ENCODE measurements at places on chromosomes 13 and 19.

DNA sequence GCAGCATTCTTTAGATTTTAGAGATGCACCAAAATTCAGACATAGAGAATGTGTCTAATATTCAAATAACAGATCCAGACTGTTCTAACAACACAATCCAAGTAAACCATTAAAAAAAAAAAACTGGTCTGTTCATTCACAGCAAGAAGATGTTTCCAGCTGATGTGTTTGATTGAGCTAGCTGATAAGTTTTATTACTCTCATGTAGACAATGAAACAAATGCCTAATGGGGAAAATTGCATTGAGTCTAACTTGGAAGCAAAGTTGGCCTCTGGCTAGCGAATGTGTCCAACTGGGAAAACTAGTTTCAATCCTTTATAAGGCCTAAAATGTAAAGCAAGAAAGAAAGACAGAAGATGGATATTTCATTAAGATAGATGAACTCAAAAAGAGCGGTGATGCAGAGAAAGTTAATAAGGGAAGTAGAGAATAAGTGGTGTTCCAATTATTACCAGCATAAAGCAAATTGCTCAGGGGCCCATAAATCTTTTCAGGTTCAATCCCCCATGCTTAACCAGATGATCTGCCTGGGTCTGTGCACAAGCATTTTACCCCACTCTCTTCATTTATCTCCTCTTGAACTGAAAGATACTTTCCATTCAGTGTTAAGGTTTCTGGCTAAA lies 54.2 kb downstream of the PCDH9 start:
- DNase-seq, result no peak

DNA sequence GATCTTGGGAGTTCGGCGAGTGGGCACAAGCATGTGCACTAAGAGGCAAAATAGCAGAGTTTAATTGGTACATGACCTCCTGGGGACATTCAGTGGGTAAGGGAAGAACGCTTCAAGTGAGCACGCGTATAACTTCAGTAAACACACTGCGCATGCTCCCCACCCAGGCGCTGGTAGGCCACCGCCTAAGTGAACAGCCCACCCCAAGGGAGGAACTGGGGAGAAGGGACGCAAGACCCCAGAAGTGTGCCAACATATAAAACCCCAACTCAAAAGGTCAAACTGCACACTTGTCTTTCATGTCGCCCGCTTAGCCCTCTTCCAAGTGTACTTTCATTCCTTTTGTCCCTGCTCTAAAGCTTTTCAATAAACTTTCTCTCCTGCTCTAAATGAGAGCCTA lies 10.5 kb upstream of the NTN5 start:
- DNase-seq, result no peak

GRCh38 chr19:2038284-2039088 lies 12.6 kb downstream of the MKNK2 start:
- DNase-seq, result no peak

DNA sequence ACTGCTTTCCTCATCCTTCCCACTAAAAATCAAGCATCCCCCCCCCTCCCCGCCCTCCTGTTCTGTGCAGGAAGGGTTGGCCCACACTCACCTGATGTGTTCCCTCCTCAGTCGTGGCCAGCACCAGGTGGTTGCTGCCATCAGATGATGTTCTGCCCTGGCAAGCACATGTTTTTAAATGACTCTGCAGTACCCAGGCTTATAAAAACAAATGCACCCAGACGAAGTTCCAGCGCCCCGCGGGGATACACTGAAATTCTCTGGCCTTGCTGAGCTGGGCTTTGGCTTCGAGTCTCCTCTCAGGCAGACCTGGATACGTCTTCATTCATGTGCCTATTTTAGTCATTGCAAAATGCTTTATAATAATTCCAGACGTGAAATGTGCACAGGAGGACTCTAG lies 316.3 kb downstream of the DLEU7 start:
- no peak for DNase-seq

DNA sequence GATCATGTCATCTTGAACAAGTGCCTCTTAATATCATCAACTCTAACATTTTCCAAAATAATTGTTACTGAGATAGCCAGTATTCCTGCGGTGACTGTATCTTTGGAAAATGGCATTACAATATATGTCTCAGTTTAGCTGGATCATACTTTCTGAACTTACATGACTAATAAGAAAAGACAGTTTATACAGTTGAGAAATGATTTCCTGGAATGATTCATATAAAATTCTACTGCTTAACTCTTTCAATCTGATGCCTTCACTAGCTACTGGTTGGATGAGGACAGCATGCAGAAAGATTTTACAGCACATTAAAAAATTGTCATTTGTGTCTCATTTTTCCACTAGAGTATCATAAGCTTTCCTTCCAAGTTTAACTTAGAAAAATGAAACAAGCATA lies 302.1 kb downstream of the PCDH17 start:
- peak; percentile 4 for DNase-seq

- DNase-seq, result no peak
Observed at GRCh38 chr13:50650592-50651504, 192.6 kb downstream of the DLEU7 start.

DNA sequence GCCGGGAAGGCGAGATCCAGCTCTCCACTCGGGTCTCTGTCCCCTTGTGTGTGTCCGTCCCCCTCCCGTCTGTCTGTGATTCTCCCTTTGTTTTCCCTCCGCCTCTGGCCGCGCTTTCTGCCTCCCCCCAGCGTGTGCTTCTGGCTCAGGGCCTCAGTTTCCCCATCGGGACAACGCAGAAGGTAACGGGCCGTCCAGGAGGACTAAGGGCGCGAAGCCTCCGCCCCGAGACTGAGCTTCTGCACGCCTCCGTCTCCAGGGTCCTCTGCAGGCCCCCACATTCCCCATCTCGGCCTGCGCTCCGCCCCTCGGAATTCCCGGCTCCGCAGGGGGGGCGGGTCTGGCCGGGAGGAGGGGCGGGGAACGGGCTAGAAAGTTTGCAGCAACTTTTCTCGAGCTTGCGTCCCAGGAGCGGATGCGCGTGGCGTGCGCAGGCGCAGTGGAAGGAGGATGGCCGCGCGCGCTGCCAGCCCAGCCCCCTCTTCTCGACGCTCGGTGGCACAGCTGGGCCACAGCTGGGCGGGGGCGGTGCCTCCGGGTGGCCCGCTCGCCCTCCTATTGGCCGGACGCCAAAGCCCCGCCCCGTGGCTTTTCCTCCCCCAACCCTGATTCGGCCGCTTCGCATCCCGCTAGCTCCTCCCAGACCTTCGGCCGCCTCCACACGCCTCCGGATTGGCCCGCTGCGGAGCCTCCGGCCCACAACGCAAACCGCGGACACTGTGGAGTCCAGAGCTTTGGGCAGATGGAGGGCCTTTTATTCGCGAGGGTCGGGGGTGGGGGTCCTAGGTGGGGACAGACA lies at the start of gene SIX5:
Gene SIX5 (minus strand): TSS at position 269 of the 799 bp plus-strand sequence. CDS start 408 bp downstream, outside the sequence.
- peak; percentile 88 for DNase-seq

DNA sequence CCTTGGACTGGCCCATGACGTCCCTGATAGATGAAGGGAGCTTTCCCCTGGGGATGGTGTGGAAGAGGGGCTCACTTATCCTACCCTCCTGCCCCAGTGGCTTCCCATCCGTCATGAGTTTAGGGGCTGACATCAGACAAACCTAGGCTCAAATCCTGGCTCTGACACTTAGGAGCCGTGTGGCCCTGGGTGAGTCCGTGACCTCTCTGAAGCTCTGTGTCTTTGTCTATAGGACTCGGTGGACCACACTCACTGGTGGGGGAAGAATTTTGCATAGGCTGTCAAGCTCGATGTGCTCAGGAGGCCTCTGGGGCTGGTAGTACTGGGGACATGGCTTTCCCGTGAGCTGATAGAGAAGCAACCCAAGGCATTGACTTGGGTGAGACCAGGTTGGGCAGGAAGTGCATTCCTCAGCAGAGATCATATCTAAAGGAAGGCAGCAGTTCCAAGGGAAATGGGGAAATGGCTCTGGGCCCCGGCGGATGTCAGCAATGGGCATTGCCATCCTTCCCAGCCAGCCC lies 17.4 kb upstream of the AP1M2 start:
- DNase-seq, result no peak

GRCh38 chr19:19602713-19603324 lies 15.7 kb downstream of the PBX4 start:
- DNase-seq, result no peak

DNA sequence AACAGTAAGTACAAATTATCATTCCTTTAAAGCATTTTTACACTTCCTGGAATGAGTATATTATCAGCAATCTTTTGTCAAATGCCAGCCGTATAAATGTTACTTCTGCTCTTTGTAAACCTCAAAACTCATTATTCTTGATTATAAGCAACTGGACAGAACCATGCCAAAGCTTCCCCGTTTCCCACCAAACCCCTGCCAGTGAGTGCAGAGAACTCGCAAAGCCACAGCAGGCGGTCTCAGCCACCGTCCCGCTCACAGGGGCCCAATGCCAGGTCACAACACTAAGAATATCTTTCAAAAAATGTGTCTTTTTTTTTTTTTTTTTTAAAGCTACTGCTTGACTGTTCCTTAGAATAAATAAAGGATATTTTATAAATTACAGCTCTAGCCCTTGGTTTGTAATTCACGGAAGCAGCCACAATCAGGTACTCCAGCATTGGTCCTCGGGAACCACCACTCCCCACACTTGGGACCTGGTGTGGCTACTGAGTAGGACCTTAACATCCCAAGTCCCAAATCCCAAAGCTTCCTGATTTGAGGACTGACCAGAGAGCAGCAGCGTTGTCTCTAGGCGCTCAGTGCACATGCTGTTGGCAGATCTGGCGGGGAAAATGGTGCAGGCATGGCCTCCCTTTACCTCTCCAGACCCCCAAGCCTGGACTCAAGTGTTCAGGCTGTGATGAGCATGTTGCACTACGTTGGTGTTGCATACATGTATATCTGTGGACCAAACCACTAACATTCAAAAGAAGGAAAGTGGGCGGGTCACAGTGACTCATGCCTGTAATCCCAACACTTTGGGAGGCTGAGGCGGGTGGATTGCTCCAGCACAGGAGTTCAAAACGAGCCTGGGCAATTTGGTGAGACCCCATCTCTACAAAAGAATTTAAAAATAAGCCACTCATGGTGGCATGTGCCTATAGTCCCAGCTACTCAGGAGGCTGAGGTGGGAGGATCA lies 19.0 kb downstream of the KCTD15 start:
- no peak for DNase-seq

- DNase-seq, result no peak
Observed at GRCh38 chr13:31476753-31477152, 262.6 kb upstream of the RXFP2 start.

- no peak for DNase-seq
Observed at GRCh38 chr13:63901630-63902029, 2486.0 kb upstream of the PCDH20 start.

DNA sequence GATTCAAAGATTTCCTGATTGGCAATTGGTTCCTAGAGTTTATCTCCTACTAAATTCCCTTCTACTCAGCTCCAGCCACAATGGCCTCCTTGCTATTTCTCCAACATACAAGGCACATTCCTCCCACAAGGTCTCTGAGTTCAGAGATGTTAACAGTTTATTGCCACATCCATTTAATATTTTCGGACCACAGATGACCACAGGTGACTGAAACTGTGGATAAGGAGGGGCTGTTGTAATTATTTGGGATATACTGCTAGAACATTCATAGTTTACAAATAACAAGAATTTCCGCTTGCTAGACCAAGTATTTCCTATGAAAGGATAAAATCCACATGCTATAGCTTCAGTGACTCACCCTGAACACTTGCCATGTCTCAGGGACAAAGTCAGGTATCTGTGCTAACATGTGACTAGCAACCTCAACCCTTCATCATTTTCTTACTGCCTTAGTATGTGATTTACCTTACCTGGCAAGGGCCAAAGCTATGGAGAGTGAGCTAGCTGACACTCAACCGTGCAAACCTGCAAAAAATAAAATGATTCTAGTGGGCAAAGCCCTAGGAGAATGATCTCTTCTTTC lies 117.7 kb downstream of the TBC1D4 start:
- no peak for DNase-seq

DNA sequence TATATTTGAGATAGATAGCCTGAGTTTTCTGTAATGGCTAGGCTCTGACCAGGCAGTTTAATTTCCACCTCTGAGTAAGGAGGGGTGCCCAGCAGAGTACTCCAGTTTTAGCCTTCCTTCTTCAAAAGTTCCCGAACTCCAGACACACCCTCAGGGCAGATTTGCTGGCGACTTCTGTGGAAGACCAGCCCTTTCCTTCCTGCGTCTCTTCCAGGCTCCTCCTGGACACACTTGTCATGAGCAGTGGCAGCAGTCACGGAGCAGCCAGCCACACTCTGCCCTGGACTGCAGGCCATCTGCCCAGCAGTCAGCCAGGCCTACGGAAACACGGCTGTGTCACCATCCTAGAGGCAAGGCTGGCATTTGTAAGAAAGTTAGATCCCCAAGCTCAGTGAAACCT lies 6.6 kb upstream of the FLT1 start:
- no peak for DNase-seq

DNA sequence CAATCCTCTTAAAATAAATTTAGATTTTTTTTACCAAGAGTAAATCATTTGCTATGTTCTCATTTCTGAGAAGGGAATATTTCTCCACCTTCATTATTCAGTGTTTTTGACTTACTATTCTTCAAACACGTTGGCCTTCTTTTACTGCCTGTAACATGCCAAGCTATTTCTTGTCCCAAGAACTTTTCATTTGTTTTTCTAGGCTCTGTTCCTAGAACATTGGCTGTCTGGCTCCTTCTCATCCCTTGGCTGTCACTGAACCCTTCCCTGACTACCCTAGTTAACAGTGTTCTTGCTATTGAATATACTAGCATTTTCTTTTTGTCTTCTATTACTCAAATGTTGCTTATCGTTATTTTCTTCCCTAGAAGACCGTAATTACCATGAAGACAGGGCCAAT lies 248.1 kb downstream of the ITGBL1 start:
- DNase-seq, result no peak

Data from HS-5 (cell line).